Naive B cell (primary cell): ENCODE measurements at places on chromosomes 16 and 17. TPM values are rescaled to one million over a fixed set of nuclear protein-coding genes. Genes with fewer than 3 reads are reported as not detected.

TRPV3 gene
- polyA plus RNA-seq: not detected

DHRS7C gene
- polyA plus RNA-seq: not detected

SCN4A gene
- polyA plus RNA-seq: 1.4 TPM

NEUROD2 gene
- not detected for polyA plus RNA-seq

IL17C gene
- polyA plus RNA-seq: not detected

WFDC1 gene
- not detected for polyA plus RNA-seq

ARHGAP27 gene
- polyA plus RNA-seq: 32.3 TPM

CASKIN2 gene
- polyA plus RNA-seq: not detected

GRAPL gene
- 5.3 TPM for polyA plus RNA-seq

KRT12 gene
- not detected for polyA plus RNA-seq

TBC1D3C gene
- polyA plus RNA-seq: not detected

CES1 gene
- polyA plus RNA-seq: not detected
